ENCODE measurements at places on chromosomes 1 and 21.

DNA sequence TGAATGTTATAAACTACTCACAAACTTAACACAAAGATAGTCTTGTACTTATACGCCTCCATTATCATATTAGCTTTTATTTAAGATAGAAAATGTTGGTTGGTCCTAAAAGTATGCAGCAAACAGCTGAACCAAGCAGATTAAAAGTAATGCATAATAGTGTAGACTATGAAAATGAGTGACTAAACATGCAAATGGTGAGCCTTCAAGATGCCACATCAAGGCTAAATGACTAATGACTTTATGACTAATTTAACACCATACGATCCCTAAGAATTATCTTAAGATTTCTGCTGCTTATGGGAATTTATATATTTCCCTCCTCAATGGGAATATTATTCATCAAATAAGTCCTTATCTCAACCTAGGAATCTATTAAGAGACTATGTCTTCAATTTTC lies 4.6 kb downstream of the GPATCH2 start:
- DNase-seq = no peak

GRCh38 chr1:203069030-203069747 lies 16.6 kb downstream of the MYOG start:
- DNase-seq = no peak

DNA sequence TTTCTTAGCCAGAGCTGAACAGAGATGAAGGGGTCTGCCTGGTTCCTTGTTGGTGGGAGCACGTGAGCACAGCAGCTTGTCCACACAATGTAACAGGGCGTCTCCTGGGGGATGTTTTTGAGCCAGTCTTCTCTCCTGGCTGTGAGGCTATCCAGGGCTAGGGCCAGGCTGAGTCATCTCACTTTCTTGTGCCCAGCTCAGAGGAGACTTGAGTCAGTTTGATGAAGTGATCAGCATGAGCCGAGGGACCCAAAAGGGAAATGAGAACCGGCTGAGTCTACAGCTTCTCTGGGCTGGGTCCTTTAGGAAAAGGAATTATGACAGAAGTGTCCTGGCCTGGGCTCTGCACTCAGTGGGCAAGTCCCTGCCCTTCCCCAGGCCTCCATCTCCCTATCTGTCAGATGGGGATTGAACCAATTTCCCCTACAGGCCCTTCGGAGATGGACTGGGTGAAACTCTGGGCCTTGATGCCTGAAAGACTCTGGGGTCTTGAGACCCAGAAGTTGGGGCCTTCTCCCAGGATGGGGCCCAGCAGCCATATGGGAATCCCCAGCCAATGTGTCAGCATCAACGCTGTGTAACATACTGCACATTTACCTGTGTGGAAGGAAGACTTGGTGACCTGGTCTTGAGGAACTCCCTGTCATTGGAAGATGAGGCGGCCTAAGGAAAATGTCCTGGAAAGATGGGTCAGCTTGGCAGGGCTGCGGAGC lies 36.6 kb downstream of the DMRTB1 start:
- DNase-seq = no peak

DNA sequence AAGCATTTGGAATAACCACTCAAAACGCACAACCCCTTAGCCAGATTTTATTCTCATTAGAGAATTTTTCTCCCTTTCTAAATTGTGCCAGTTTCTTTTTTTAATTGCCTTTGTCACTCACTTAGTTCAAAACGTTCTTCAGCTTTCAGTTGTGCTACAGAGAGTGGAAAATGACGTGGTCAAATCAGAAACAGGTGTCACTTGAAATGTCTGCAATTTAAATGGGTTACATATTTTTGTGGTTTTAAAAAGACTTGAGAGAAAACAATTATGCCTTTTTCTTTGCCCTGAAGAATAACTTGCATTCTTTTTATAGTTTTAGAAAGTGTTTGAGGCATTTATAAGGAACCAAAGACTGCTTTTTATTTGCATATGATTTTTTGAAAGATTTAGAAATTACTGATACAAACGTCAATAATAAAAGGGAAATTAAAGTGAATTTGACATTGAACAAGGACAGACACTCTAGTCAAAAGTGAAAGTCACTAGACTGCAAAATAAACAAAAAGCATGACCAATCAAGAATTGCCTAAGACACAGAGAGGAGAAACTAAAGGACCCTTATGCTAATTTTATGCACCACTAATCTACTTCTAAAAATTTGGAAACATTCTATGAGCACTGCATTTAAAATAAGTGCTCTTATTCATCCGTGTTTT lies 191.0 kb downstream of the TPR start:
- no peak for DNase-seq

GRCh38 chr1:58749646-58750045 lies 34.2 kb downstream of the JUN start:
- DNase-seq = no peak

DNA sequence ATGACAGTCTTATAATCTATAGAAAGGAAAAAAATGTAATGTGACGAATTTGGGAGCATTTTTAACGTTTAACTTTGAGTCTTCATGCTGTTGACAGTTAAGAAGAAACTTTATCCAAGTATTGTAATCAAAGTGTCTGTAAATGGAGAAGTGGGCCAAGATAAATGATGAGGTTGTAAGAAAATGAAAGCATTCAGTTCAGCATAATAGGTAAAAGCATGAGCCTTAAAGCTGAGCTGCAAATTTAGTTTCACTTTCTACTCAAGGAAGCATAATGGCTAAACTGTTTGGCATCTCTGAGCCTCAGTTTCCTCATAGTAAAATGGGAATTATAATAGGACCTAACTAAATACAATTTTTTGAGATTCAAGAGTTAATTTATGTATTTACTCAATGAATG lies 1554.8 kb downstream of the KCNT2 start:
- no peak for DNase-seq

GRCh38 chr1:201553496-201554189 lies 14.7 kb downstream of the NAV1 start:
- DNase-seq = no peak

- DNase-seq = no peak
These were observed 39.1 kb upstream of the KCNK2 start for GRCh38 chr1:215043401-215043800.

- no peak for DNase-seq
These were observed 161.1 kb upstream of the IRF2BP2 start for GRCh38 chr1:234770924-234771540.

DNA sequence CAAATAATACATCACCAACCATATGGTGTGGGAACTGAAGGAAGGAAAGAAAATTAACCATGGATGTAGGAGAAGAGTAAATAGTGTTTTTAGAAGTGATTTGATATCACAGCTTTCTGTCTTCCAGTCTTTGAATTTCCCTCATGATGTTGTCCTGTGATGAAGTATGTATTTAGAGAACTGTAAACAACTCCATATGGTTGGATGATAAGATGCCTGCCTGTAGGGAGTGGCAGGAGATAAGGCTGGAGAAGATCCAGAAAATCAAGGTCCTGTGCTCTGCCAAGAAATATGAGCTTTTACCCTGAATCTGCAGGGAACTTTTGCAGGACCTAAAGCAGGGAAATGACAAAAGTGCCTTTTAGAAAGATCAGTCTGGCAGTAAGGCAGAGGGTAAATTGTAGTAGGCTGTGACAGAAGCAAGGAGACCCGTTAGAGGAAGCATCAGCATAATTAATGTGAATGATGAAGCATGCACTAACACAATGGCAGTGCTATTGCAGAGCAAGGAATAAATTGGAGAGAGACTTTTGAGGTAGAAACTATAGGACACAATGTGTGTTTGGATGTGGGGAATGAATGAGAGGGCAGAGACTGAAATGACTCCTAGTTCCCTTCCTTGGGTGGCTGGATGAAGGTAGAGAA lies 21.9 kb downstream of the CEPT1 start:
- no peak for DNase-seq

GRCh38 chr1:20483098-20483832 lies 2.7 kb downstream of the CAMK2N1 start:
- no peak for DNase-seq

DNA sequence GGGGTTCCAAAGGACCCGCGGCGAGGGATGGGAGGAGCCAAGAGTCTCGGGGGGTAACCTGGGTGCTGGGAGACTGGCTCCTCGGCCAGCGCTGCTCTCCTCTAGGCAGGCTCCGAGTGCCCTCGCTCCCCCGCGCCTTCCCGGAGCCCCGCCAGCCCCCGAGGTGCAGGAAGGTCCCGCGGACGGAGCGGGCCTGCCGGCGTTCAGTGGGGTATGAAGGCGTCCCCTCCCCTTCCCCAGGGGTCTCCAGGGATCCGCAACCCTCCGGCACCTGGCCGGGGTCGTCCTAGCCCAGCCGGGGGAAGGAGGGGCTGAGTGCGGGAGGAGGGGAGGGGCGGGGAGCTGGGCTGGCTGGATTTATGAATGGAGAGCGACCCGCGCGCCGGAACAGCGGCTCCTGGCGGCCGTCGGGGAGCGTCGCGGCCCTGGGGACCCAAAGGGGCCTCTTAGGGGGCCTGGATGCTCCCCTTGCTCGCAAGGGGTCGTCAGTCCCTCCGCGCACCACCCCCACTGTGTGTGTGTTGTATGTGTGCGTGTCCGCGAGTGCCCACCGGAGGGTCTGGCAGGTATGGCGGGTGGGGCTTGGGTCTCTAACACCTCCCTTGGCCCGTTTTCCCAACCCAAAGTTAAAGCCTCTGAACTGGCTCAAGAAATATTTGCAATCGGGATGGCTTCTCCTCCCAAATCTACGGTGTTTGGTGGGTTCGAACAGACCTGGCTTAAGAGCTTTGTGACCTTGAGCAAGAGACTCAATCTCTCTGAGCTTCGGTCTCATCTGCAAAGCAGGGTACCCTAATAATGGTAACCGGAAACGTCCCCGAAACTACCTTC lies 642 bp downstream of the HCRTR1 start:
- DNase-seq = peak; percentile 30

GRCh38 chr1:62128745-62129144 lies 65.9 kb upstream of the L1TD1 start:
- no peak for DNase-seq

DNA sequence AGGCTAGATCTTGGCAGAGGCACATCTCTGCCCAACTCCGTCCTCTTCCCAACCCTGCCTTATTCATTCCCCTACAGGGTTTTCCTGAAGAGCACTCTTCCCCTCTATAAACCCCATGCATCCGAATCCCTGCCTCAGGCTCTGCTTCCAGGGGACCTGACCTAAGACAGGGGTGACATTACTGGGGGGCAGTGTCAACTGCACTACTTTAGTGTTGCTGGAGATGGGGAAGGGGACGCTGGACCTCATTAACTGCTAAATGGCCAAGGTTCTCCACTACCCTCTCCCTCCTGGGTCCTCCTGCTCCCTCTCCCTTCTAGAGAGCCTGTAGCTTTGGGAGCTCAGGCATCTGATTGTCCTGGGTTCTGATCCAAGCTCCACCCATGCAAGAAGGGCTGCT lies 126.2 kb downstream of the GRIK3 start:
- no peak for DNase-seq

GRCh38 chr1:111886741-111887140 lies 102.7 kb downstream of the KCND3 start:
- no peak for DNase-seq

- DNase-seq = no peak
These were observed 10.3 kb downstream of the SIM2 start for GRCh38 chr21:36709030-36709867.

DNA sequence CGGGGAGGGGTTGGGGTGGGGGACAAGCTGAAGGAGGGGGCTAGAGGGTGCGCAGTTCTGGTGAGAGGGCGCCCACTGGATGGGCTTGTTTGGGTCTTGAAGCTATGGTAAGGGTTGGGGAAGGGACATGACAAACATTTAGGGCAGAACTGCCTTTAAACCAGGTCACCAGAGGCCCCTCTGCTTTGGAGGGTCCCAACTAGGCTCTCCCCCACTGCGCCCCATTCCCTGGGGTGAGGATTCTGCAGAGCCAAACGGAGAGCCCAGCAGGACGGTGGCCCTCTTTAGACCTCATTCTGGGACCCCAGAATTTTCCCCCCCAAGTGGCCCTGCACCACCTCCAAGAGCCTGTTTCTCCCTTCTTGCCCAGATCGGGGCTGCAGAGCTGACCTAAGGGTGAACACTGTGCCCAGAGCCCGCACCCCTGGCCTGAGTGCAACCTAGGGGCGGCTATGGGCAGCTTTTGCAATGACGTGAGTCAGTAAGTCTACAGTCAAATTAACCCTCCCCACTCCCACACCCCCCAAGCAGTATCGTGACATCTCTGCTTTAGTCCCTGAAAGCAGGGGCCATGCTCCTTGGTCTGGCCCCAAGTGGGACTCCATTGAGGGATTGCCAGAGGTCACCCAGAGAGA lies 593.8 kb downstream of the MATN1 start:
- no peak for DNase-seq

DNA sequence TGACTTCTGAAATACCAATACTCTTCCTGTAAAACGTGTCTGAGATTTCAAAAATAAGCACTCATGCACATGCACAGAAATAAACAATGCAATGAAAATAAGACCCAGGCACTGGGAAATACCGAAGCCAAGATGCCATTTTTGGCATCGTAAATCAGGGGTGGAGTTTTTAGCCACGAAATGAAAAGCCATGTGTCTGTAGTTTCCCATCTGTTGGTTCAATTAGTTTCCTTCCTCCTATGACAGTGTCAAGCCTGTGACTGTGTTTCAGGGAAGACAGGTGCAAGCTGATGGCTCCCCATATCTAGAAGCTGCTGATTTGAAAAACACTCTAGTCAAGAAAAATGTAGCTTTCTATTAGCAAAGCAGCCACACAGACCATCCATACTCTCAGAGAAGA lies 480.4 kb upstream of the CAMK1G start:
- no peak for DNase-seq

DNA sequence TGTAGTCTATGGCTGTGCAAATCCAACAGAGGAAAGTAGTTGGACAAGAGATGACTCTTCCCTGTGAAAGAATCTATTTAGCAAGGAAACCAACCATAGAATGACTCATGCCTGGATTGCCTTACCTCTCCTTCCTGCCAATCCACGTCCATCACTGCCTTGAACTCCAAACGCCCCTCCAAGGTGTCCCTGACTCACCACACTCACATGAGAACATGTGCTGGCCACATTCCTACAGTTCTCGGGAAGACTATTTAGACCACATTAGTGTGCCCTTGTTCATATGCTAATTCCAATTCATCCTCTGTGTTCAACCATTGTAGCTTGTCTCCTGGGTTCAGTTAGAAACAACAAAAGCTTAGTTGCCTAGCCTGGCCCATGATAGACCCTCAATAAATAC lies 157.3 kb downstream of the SLC30A10 start:
- no peak for DNase-seq
